ENCODE measurements at places on chromosomes 1 and 21. TPM values are rescaled to one million over a fixed set of nuclear protein-coding genes. Genes with fewer than 3 reads are reported as not detected.

The KCNE2 gene
- total RNA-seq: not detected

The SLC6A17 gene
- total RNA-seq: 0.21 TPM

The DDR2 gene
- total RNA-seq: 1.1 TPM

The GUCA2A gene
- total RNA-seq: not detected

The GBP1 gene
- total RNA-seq: 9.0 TPM

The NBPF10 gene
- total RNA-seq: 0.09 TPM

The ASAP3 gene
- total RNA-seq: 20.3 TPM

The CEPT1 gene
- 35.0 TPM for total RNA-seq

The FAM72B gene
- 5.6 TPM for total RNA-seq

The OR2AK2 gene
- total RNA-seq: not detected

The SDHC gene
- total RNA-seq: 45.1 TPM

The LCE3E gene
- 0.63 TPM for total RNA-seq

The CCDC185 gene
- not detected for total RNA-seq

The PLPP3 gene
- total RNA-seq: 0.93 TPM

The KTI12 gene
- total RNA-seq: 10.9 TPM

The SLFNL1 gene
- under 0.01 TPM for total RNA-seq

The PGM1 gene
- 61.6 TPM for total RNA-seq

The TMEM82 gene
- total RNA-seq: not detected

The AMPD1 gene
- total RNA-seq: not detected

The RNASEL gene
- 6.1 TPM for total RNA-seq

The FNDC10 gene
- total RNA-seq: 5.6 TPM

The AIRE gene
- total RNA-seq: not detected

The RASAL2 gene
- 19.8 TPM for total RNA-seq

The MPZ gene
- total RNA-seq: 2.2 TPM

The SPRR4 gene
- total RNA-seq: not detected

The PLK3 gene
- total RNA-seq: 40.8 TPM

The UBE2J2 gene
- total RNA-seq: 43.3 TPM

The HTR6 gene
- not detected for total RNA-seq

The SPRR2D gene
- 14.5 TPM for total RNA-seq

The ADORA3 gene
- not detected for total RNA-seq

The ROR1 gene
- 1.5 TPM for total RNA-seq

The CCDC27 gene
- not detected for total RNA-seq

The SLC25A33 gene
- total RNA-seq: 7.8 TPM

The NBPF26 gene
- 9.2 TPM for total RNA-seq

The FCRL6 gene
- total RNA-seq: not detected

The SOX13 gene
- total RNA-seq: 14.2 TPM

The SLC50A1 gene
- 54.8 TPM for total RNA-seq

The IL10 gene
- not detected for total RNA-seq

The A3GALT2 gene
- not detected for total RNA-seq

The ADAMTS4 gene
- total RNA-seq: 0.05 TPM

The LORICRIN gene
- not detected for total RNA-seq

The ADPRS gene
- 69.9 TPM for total RNA-seq

The PLA2G2F gene
- total RNA-seq: not detected

The JUN gene
- total RNA-seq: 89.6 TPM

The VASH2 gene
- total RNA-seq: 0.05 TPM

The ENO1 gene
- 2,274 TPM for total RNA-seq

The MARCKSL1 gene
- 75.3 TPM for total RNA-seq

The PROX1 gene
- 0.28 TPM for total RNA-seq

The ECM1 gene
- total RNA-seq: 28.6 TPM

The PCSK9 gene
- 125 TPM for total RNA-seq

The FCRLB gene
- 2.7 TPM for total RNA-seq
